ENCODE measurements at places on chromosomes 7 and 10.
A peak's percentile ranks its signal among the peaks of the same experiment; 100 is the strongest.

DNA sequence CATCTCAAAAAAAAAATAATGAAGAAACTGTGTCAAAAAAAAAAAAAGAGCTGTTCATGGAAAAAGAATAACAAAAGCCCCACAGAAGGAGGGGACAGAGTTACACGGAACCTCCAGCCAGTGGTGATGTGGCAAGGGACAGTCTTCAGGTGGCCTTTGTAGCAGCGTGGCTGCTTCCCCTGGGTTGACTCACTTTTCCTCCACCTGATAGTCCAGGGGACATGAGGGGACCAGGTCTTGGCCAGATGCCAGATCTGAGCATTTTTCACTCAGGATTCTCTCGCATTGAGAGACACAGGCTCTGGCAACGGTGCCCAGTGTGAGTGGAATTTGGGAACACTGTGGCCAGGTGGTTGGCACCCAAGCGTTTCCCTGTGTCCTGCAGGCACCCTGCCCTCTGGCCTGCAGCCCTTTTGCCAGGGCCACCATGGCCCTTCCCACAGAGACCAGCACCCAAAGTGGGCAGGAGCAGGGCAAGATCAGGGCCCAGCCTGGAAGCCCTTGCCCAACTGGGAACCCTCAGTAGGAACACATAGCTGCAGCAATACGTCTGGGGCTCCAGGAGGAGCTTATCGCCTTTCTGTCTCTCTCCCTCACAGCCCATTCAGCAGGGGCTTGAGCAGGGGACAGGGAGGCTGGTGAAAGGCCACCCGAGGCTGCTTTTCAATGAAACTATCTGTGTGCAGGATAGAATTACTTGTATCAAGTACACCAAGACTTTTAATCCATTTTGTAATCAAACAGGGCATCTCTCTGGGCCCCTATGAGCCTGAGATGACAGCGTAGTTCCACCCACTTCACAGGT, 159.1 kb downstream of the UBE2H start:
- no peak for DNase-seq

GRCh38 chr7:16986755-16987154, 105.0 kb upstream of the AGR3 start:
- no peak for DNase-seq

DNA sequence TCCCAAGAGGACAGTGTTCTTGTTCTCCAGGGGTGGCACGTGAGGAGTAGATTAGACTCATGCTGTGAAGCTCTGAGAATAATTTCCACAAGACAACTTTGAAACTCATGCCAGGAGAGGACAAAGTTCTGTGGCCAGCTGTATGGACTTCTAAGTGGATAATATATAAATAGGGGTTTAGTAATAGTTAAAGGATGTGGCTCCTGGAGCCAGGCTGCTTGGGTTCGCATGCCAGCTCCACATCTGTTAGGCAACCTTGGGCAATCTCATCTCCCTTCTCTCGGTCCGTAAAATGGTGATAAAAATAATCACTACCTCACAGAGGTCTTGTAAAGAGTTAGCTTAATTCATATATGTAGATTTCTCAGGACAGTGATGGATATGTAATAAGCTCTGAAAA, 35.8 kb downstream of the ACSL5 start:
- no peak for DNase-seq

DNA sequence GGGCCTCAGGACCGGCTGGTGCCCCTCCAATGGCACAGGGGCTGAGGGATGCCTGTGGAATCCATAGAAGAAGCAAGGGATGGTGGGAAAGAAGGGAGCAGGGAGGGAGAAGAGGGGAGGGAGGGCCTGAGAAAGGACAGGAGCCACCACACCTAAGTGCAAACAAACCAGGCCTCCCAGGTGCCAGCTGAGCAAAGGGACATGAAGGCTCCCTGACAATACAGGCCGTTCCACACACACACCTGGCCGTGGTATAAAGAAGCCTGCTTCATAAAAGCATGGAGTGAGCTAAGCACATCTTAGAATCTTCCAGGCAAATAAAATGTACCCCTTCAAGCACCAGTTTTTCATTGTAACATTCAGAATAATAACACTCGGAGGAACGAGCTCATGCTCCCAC, 54.0 kb downstream of the OAT start:
- no peak for DNase-seq

DNA sequence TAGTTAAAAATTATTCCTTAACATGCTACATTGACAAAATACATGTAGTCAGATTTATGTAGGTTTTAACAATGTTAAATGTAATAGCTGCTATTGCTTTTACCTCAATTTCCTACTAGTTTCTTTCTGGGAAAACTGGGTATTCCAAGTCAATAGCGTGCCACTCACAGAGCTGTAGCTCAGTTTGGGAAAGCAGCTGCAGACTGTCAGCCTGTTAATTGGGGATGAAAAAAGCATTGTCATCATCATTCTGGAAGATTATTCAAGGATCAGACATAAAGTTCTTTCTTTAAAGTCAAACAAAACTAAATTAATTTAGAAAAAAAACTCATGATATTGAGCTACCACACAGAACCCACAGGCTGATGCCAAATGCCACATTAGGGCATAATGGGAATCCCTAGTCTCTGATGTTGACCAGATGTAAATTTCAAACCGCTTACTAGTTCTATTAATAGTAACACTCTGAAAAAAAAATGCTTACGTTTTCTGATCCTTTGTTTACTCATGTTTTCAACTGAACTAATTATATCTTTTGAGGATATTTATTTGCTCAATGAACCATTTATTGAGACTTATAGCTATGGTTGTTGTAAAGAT, 19.6 kb upstream of the AGMO start:
- DNase-seq, result no peak

DNA sequence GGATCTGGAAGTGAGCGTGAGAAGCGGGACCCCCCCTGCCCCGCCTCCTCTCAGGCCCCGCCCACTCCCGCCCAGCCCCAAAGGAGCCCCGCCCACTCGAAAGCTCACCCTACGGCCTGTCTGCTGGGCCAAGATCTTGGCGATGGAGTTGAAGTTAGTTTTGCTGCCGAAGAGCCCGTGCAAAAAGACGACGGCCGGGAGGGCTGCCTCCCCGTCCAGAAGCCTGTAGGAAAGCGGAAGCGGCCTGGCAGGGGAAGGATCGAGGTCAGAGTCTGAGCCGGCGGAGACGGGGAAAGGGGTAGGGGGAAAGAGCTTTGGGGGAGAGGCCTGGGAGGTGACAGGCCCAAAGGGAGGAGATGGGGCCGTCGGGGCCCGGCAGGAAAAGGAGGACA, 386 bp downstream of the ABHD11 start:
- DNase-seq, result peak; percentile 24

- DNase-seq, result no peak
Observed at GRCh38 chr7:130096243-130096827, 26.0 kb downstream of the KLHDC10 start.

GRCh38 chr10:112758961-112759360, 191.1 kb upstream of the TCF7L2 start:
- DNase-seq, result no peak

DNA sequence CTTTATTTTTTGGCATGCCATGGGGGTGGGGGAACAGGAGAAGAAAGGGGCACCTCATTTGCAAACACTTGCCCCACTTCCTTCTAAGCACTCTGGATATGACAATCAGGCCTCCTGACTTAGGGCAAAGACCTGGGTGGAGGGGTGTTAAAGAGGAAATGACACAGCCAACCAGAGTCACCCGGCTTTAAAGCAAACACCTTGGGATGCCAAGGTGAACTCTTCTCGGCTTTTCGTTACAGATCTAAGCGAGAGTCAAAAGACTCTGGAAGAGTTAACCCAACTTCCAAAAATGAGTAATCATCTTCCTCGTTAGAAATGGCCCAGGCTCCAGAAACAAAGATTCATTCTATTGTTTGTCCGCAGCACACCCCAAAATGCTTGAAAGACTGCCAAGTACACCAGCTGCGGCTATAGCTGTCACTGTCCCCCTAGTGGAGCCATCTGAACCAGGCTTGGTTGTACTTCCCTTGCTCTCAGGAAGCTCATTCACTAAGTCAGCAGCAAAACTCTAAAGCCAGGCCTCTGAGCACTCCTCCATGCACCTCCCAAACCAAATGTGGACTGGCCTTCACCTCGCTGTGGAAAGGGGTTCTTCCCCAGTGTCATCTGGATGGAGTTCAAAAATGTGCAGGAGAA, 24.8 kb downstream of the FAM53B start:
- peak; percentile 85 for DNase-seq

- no peak for DNase-seq
Observed at GRCh38 chr10:121493521-121493920, 104.7 kb downstream of the FGFR2 start.

- DNase-seq, result no peak
Observed at GRCh38 chr7:6071406-6071805, 40.2 kb downstream of the ANKRD61 start.

GRCh38 chr7:147990942-147991341, 599.6 kb upstream of the C7orf33 start:
- DNase-seq, result no peak

DNA sequence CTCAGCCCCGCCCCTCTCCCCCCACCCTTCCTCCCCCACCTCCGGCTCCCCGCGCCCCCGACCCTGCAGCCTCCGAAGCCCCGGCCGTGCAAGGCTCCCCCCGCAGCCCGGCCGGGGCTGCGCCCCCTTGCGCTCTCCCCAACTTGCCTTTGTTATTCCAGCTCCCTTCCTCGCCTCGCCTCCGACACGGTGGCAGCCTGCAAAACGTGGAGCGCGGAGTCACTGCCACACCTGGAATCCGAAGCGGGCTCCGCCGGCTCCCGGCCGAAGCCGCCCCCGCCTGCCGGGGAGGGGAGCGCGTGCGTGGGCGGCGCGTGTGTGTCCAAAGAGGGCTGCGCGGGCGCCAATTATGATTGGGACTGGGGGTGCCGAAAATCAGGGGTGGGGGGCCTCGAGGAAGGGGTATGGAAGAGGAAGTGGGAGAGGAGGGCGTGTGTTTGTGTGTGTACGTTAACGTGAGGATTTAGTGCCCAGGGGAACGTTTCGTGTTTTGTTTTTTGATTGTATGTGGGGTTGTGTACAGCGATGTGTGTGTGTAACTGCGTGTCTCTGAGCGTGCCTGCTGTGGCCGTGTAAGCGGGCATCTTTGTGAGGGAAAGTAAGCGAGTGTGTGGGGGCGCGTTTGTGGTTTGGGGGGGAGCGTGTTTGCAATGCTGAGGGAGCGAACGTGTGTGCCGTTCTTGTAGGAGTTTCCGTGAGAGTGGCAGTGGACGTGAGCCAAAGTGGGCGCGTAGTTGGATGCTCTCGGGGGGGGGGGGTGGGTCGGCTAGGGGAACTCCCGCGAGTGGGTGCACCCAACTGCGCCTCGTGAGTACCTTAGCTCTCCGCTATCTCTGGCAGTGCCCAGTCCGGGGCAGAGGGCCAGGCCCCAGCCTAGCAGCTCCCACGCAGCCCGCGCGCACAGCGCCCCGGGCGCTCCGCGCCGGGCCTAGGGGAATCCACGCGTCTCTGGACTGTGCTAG, 1.2 kb upstream of the ZMIZ1 start:
- DNase-seq, result peak; percentile 67

DNA sequence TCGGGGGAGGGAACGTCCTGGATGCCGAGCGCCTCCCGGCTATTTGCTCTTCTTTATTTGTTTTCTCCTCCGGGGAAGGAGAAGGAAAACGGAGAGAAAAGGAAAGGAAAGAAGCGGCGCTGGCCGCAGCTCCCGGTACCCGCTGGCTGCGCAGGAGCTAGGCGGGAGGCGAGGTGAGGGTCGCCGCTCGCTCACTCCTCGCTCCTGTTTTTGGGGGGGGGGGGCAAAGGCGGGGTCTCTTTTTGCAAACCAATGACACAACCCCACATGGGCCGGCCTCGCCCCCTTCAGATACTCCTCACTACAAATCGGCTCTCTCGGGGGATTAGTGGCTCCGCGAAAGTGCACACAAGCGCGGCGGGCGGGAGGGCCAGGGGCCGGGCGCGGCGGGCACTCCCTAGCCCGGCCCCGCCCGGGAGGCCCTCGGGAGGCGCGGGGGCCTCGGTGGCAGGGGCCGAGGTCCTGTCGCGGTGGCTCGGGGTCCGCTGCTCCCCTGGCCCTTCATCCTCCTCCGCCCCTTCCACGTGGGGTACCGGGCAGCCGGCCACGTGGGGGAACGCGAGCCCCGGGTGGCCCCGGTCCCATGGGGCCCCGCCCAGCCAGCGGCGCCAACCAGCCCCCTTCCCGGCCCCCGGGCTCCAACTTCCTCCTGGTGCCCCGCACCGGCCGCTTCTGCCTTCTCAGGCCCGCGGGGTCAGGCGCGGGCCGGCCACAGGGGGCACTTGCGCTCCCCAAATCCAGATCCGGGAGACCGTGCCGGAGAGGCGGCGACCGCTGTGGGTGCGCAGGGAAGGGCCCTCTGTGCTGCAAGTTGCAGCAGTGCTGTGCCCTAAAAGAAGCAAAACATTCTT, 718 bp upstream of the CTBP2 start:
- DNase-seq, result peak; percentile 66

- no peak for DNase-seq
Observed at GRCh38 chr10:113650172-113650571, 13.7 kb downstream of the NRAP start.

GRCh38 chr7:115409682-115410433, 488.0 kb downstream of the MDFIC start:
- DNase-seq, result no peak

- DNase-seq, result peak; percentile 64
Observed at GRCh38 chr10:14478604-14479003, 147.9 kb upstream of the FRMD4A start.
